H9 (cell line): ENCODE measurements at places on chromosomes 3 and 15.

- DNase-seq: no peak
Measured at GRCh38 chr15:22995795-22996194, 15.6 kb upstream of the CYFIP1 start.

GRCh38 chr3:40756500-40756899, 231.7 kb downstream of the ZNF621 start:
- no peak for DNase-seq

DNA sequence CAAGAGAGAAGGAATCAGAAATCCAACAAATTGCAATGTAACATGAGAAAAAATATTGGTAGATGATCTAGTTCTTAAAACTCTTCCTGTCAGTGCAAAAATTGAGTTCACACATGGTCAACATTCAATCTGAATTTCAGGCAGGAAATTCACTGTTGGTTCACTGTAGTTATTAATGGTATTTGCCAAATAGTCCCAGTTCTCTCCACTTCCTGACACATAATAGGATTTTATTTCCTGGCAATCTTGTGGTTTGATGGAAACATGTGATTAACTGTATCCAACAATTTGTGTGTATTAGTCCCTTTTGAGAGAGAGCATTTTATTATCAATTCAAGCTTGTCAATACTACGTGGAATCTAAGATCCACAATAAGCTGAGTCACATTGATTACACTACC, 1103.1 kb downstream of the ROBO2 start:
- DNase-seq: no peak

GRCh38 chr3:8840556-8840955, 71.1 kb upstream of the OXTR start:
- no peak for DNase-seq

DNA sequence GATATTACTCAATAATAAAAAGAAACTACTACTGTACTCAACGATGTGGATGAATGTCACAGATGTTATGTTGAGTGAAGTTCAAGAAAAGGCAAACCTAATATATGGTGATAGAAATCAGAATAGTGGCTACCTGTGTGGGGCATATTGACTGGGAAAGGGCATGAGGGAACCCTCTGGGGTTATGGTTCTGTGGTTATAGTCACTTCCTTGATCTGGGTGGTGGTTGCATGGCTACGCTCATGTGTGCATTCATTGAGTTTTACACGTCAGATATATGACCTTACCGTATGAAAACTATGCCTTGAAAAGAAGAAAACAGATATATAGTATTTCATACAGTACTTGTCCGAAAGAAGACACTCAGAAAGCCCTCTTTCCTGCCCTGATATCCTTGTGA, 331.0 kb upstream of the LRRFIP2 start:
- DNase-seq: no peak

- DNase-seq: no peak
Measured at GRCh38 chr3:5197470-5198312, 10.2 kb downstream of the EDEM1 start.

- DNase-seq: no peak
Measured at GRCh38 chr15:40204100-40204499, 34.8 kb upstream of the PAK6 start.

DNA sequence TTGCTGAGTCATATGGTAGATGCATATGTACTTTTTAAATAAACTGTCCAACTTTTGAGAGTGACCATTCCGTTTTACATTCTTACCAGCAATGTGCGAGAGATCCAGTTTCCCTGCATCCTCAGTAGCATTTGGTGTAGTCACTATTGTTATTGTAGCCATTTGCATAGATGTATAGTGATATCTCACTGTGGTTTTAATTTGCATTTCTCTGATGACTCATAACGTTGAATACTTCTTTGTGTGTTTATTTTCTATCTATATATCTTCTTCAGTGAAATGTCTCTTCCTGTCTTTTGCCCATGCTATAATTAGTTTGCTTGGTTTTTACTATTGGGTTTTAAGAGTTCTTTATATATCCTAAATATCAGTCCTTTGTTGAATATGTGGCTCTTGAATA, 255.7 kb upstream of the GRM7 start:
- no peak for DNase-seq

- no peak for DNase-seq
Measured at GRCh38 chr3:101117980-101118379, 124.8 kb upstream of the ABI3BP start.

GRCh38 chr3:6273878-6274277, 587.0 kb upstream of the GRM7 start:
- no peak for DNase-seq

GRCh38 chr3:186909078-186909853, 21.1 kb upstream of the ST6GAL1 start:
- DNase-seq: peak; percentile 75

- DNase-seq: peak; percentile 38
Measured at GRCh38 chr3:48088056-48088748, 72.0 kb upstream of the MAP4 start.

- peak; percentile 99 for DNase-seq
Measured at GRCh38 chr15:40952901-40953712, at the start of gene CHAC1. CHAC1 (plus strand) TSS chr15:40953471; CDS start chr15:40953584, 113 bp downstream.

DNA sequence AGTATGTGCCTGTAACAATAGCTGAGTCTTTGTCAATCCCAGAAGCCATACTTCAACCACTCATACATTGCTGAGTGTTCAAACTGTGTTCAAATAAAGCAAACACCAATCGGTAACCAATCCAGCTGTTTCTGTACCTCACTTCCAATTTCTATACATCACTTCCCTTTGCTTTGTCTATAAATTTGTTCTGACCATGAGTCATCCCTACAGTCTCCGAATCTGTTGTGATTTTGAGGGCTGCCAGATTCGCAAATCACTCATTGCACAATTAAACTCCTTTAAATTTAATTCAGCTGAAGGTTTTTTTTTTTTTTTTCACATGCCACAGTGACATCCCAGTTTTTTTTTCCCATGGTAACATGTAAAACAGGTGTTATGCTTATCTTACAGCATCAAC, 870.3 kb downstream of the NAALADL2 start:
- DNase-seq: no peak

GRCh38 chr3:41853540-41854196, 108.2 kb downstream of the ULK4 start:
- DNase-seq: no peak

DNA sequence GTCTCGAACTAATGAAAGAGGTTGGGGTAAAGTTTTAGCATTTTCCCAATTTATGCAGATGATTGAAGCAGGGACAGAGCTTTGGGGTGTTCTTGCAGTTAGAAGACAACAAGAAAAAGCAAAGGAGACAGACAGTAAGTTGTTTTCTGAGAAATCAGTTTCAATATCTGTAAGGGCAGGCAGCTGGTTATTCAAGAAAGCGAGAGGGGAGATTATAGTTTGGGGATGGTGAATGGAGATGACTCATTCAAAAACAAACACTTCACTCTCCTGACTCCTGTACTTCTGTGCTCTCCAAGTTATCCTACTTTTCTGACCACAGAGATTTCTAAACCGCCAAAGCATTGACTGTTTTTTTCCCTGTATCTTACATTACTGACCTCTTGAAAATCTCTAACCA, 352.0 kb downstream of the GAP43 start:
- DNase-seq: no peak
